ENCODE measurements at places on chromosomes 7 and 10. TPM values are rescaled to one million over a fixed set of nuclear protein-coding genes. Genes with fewer than 3 reads are reported as not detected.

UCN3 gene
- total RNA-seq: not detected

DNA sequence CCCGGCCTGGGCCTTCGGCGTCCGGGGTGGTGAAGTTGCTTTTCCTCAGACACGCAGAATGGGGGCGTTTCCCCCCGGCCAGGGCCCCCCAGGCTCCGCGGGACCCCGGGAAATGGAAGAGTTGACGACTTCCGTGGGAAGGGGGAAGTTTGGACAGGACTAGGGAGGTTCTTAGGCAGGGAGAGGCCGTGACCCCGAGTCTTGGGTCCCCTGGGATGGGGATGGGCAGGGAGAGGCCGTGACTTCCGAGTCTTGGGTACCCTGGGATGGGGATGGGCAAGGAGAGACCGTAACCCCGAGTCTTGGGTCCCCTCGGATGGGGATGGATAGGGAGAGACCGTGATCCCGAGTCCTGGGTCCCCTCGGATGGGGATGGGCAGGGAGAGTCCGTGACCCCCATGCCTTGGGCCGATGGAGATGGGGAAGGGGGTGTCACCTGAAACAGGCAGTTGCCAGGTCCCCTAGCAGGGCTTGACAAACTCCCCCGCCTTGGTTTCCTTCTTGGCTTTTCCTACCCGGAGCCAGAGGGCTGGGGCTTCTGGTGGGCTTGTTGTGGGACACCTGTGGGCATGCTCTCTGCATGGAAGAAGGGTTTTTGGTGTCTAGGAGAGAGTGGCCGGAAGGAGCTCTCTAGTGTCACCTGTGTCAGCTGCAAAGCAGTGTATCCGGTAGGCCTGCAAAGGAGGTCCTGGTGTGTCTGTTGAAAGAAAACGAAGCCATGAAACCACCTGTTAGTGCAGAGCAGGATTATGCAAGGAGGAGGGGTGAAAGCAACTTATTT lies 1.1 kb downstream of the TRRAP start:
- peak; percentile 79 for DNase-seq

DNA sequence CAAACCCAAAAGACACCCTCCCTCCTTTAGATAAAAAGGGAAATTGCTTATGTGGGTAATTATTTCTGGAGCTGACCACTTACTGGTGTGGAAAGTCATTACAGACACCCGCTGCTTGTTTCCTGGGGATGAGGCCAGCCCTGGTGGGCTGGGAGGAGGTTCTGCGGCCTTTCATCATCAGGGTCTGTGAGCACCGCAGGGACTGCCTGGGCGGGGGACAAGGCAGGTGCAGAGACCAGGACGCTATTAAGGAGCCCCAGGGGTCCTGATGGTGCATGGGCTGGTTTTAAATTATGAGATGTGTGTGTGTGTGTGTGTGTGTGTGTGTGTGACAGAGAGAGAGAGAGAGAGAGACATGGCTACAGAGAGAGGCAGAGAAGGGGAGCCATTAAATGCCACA lies 171.2 kb downstream of the DNAJB6 start:
- DNase-seq: peak; percentile 8

VENTX gene
- total RNA-seq: not detected

GRCh38 chr10:68087685-68088401 lies 12.8 kb upstream of the HERC4 start:
- DNase-seq: no peak

Data from activated CD4-positive, alpha-beta memory T cell treated with anti-CD3 and anti-CD28 coated beads, Interleukin-2, amount 10 ng/mL, durations not matched to agents 7 days and 5 days (primary cell).